ENCODE measurements at places on chromosomes 11 and 22.
A peak's percentile ranks its signal among the peaks of the same experiment; 100 is the strongest.

DNA sequence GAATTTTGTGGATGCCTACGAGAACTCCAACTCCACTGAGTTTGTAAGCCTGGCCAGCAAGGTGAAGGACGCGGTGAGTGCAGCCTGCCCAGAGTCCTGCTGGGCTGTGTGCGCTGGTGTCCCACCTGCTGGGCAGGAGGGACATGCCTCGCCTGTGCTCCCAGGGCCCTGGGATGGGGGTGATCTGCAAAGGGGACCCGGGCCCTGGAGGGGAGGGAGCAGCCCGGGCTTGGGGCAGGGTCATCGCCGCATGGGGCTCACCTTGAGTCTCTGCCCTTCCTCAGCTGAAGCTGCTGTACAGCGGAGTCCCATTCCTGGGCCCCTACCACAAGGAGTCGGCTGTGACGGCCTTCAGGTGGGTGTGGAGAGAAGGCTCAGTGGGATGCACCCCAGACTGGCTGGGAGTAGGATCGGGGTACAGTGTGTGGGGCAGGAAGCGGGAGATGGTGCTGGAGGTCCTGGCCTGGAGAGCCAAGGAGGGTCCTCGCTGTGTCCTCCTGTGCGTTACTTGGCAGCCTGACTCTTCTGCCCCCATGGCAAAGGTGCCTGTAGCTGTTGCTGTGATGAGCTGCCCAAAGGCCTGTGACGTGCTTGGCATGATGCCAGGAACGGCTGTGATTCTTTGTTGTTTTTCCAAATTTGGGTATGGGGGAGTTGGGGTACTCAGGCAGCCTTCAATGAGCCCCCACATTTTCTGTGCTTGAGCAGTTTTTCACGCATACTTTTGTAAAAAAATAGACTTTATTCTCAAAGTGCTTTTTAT is 29.2 kb downstream of the ST14 start:
- no peak for DNase-seq

- DNase-seq, result no peak
Observed at GRCh38 chr22:22520667-22521602, 865 bp upstream of the ZNF280A start.

DNA sequence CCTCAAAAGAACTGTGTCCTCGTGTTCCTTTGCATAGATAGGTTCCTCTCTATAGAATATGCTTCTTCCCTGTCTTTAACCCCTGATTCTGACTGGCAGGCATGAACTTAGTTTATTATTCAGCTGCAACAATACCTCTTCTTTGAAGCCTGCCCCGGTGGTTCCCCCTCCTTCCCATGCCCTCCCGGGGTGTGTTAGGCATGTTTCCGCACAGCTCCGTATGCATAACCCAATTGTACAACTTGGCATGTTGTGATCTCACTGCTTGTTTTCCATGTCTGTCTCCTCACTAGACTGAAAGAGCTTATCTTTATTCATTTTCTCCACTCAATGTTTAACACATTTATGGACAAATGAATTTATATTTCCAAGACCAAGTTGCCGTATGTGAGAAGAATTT is 72.6 kb downstream of the DEPDC5 start:
- DNase-seq, result no peak

DNA sequence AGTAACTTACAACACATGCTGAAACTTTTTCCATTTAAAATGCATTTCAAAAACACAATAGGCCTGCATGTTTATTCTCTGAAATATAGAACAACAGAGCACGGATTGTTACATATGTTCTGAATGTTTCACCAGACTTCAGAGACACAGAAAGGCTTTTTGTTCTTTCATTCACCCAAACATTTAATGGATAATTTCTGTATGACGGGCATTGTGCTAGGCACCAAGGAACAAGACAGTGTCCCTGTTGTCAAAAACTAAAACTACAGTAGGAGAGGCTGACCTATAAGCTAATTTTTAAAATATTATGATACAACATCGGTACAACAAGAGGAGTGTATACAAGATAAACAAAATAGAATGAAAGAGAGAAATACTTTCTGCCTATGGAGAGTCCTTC is 81.9 kb upstream of the TEAD1 start:
- DNase-seq, result no peak

- DNase-seq, result no peak
Observed at GRCh38 chr11:68812526-68812925, 29.2 kb downstream of the CPT1A start.

DNA sequence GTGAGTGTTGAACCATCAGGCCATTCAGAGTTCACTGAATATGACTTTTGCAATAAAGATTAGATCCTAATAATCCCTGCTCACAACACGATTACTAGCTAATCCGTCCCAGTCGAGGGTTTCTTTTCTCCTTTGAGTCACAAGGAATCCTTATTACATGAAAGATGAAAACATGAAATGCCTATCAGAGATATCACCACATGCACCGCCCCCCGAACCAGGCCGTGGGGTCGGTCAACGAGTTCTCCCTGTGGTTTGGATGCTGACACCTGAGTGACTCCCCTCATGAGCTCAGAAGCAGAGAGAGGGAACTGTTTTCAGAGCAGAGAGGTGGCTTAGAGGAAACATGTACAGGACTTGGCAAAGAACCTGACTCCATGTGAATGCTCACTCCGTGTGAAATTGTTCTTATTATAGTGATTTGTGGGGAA is 263.3 kb downstream of the ETS1 start:
- no peak for DNase-seq

DNA sequence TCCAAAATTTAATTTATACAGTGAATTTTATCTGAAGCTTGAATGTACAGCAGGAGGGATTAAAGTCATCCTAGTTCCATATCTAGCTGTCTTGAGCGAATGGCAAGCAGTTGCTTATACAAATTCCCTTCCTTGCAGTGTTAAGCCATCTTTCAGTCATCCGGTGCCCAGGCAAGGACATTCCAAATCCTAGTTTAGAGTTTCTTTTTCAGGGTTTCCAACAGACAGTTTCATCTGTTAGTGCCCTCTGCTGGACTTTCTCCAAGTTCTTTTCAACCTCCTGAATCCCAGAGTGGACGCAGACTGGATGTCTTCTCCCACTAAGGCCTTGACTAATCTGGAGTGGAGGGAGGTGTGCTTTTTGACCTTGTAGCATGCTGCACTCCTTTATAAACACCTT is 45.4 kb downstream of the GRAMD1B start:
- no peak for DNase-seq

DNA sequence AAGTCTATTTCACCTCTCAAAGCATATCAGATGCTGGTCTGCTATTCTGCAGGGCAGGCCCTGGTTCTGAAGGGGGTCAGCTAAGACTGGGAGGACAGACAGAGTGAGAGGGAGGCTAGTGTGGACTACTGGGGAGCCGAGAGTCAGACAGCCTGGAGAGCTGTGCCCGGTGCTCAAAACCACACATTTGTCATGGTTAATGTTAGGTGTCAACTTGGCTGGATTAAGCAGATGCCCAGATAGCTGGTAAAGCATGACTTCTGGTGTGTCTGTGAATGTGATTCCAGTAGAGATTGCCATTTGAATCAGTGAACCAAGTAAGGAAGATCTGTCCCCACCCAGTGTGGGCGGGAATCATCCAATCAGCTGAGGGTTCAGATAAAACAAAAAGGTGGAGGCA is 102.6 kb downstream of the SNX19 start:
- no peak for DNase-seq

DNA sequence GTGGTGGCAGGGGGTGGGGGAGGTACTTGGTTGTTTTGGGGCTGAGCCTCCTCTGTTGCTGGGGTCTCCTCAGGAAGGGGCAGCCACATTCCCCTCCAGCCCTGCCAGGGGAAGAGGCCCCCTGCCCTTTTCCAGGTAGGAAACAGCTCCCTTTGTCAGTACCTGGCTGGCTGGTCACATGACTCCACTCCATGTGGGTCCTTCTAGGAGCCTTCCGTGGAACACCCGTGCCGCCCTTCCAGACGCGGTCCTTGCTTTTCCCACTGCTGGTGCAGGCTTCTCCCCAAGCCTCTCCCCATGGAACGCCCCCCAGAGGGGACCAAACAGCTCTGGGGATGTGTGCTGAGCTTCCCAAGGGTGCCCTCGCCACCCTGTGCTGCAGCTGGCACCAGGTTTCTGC is 19.9 kb downstream of the IFT27 start:
- no peak for DNase-seq

- peak; percentile 45 for DNase-seq
Observed at GRCh38 chr11:72333661-72334060, 89.7 kb upstream of the PHOX2A start.

DNA sequence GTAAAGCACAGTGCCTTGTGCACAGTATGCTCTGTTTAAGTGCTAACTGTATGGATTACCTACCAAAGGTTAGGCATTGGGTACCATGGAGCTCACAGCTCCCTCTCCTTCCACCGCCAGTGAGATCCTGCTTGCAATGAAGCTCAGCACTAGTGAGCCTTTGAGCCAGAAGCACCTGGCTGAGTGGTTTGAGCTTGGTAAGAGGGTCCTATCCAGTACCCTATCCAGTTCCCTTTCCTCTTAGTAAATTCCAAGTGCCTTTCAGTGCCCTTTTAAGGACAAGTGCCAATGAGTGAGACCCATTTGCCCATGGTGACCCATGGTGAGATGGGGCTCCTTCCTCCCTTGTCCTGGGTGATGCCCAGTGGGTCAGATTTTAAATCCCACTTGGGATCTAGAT is 43.1 kb upstream of the NAV2 start:
- no peak for DNase-seq

DNA sequence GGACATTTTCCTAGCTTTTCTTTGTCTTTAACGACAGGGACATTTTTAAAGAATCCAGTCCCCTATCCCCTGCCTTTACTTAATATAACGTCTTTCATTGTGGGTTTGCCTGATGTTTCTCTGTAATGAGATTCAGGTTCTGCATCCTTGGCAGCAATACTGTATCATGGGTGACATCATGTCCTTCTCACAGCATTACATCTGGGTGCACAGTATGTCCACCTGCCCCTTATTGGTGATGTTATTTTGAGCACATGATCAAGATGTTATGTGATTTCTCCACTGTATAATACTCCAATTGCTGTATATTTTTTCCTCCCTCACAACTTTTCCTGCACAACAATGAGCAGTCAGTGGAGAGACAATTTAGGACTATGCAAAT is 9.7 kb upstream of the STK33 start:
- DNase-seq, result no peak

GRCh38 chr11:103035791-103036434 is 56.0 kb downstream of the DCUN1D5 start:
- DNase-seq, result peak; percentile 52

GRCh38 chr11:94862926-94863880 is 95.0 kb downstream of the AMOTL1 start:
- DNase-seq, result no peak

- DNase-seq, result no peak
Observed at GRCh38 chr22:31730344-31730711, 19.6 kb downstream of the PRR14L start.
